ENCODE measurements at places on chromosomes 1 and 21.

DNA sequence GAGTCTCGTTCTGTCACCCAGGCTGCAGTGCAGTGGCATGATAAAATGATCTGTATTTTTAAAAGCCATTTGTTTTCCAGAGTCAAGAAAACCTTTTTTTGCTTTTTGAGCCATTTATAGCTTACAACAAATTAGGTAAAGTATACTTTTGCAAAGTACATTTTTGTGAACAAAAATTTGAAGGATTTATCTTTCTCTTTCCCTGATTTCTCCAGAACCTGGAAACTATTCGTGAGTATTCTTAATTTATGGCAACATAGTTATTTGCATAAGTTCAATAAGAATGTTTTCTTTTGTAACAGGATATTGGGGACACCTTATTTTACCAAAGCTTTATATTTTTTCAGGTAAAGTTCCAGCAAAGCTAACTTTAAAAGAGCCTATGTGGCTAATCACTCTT lies 37.4 kb upstream of the SLC35F3 start:
- DNase-seq = no peak

DNA sequence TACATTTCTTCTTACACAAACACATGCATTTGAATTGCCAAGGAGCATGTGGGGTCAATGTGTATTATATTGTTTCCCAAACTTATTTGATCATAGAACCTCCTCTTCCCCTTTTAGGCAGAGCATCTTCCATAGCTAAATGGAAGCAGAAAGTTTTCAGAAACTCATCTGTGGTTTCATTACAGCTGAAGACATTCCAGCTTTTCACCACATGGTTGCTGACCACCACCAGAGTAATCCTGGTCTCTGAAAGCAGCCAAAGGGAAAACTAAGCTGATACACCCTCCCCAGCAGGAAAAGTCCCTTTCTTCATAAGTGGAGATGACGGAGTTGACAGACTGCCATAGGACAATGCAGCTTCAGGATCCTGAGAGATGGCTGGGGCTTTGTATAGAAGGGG lies 30.2 kb upstream of the OTUD3 start:
- no peak for DNase-seq

DNA sequence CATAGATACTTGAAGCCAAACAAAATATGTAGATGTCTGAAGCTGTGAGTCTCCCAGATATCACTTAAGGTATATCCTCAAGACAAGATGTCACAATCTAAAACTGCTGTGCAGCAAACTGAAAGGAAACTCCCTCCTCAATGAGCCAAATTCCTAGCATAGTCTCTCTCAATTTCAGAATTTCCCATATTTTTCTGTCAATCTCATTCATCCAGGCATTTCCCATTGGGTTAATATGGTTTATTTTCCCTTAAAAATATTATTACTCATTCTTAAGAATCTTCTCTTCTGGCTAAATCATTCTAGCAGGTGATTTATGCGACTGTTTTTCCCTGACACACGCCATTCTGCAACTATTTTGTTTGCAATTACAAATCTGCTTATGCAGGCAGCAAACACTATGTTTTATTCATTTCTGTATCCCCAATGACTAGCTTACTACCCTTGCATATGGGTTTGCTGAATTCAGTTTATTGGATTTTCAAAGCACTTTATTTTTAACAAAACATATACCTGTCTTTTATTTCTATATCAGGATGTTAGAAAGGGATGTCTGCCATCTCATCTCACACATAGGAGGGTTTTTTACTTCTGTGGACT lies 69.9 kb downstream of the TNFSF4 start:
- no peak for DNase-seq

- DNase-seq = no peak
Measured at GRCh38 chr1:248627971-248628844, 6.7 kb downstream of the OR2T11 start.

DNA sequence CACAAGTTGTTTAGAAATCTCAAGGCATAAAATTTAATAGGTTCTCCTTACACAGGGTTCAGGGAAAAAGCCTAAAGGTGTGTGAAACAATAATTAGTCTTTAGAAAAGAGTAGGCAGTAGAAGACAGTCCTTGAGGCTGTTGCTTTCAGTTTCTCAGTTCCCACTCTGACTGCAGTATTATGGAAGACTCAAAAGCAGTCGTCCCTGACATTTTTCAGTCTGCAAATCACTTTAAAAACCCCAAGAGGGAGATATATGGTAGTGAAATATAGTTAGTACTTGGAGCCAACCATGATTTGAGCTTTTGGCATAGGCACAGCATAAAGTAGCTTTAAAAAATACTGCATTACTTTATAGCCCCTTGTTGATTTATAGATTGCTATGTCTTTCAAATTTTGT lies 299.7 kb downstream of the OLFM3 start:
- no peak for DNase-seq

DNA sequence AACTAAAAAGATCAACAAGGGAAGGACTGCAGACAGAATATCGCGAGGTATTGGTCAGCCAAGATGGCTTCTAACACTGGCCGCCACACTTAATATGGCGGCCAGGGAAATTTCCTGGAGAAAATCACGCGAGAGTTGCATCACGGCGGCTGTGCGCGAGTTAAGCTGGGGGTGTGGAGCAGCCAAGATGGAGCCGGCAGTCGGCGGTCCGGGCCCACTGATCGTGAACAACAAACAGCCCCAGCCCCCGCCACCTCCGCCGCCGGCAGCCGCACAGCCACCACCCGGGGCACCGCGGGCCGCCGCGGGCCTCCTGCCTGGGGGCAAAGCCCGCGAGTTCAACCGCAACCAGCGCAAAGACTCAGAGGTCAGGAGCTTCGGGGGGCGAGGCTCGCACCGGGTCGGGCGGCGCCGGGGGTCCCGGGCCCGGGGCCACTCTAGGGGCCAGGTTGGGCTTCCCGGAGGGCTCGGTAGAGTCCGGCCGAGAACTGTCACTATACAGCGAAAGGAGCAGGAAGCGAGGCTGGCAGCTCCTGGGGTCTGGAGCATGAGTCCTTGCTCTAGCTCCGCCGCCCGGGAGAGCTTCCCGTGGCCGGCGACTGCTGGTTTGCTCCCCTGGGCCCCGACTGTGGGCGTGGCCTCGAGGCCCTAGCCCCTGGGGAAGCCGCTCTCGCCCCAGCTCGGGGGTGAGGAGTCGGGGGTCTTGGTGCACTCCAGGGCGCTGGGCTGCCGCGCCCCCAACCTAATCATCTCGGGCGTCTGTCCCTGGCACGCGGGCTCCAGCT lies at the start of gene STRIP1:
Gene STRIP1 (plus strand): TSS at position 174 of the 785 bp plus-strand sequence. CDS start 14 bp downstream, at position 188.
- peak; percentile 95 for DNase-seq

GRCh38 chr1:84090447-84091245 lies 53.4 kb upstream of the PRKACB start:
- DNase-seq = no peak

DNA sequence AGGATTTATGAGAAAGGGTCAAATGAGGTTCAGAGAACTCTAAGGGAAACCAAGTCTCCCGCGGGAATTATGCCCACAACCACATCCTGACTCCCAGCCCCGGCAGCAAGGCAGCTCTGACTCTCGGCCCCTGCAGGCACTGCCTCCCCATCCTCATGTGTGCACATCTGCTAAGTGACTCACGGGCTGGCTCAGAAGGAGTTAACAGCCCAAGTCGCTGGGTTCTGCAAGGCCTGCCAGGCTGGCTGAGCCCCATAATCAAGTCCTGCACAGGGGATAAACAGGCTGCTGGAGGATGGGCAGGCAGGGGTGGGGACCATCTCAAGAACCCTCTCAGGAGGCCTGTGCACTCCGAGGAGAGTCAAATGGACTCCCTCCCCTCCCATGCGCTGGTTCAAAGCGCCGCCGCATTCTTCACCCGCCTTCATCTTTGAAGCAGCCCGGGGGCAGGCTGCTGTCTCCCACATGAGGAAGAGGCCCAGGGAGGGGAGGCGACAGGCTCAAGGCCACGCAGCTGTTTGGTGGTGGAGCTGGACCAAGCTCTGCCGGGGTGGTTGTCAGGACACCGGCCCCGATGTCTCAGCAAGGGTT lies 344.3 kb downstream of the MATN1 start:
- DNase-seq = no peak

DNA sequence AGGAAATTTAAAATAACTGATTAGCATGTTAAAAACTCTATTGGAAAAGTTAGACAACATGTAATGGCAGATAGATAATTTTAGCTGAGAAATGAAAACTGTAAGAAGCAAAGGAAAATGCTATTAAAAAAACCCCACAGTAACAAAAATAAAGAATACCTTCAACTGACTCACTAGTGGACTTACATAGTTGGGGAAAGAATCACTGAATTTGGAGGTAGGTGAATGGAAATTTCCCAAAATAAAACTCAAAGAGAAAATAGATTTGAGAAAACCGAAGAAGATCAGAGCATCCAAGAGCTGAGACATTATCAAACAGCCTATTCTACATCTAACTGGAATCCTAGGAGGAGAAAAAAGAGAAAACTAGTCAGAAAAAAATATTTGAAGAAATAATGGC lies 34.7 kb downstream of the PDE4B start:
- no peak for DNase-seq

DNA sequence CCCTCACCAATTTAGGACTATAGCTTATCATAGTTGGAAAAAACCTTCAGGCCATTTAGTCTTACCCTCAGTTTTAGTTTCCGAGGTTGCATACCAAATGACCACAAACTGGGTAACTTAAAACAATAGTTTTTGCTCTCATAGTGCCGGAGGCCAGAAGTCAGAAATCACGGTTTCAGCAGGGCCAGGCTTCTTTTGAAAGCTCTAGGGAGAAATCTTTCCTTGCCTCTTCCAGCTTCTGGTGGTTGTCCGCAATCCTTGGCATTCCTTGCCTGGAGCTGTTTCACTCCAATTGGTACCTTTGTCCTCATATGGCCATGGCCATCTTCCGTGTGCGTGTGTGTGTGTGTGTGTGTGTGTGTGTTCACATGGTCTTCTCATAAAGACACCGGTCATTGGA lies 12.4 kb upstream of the PLXNA2 start:
- no peak for DNase-seq

DNA sequence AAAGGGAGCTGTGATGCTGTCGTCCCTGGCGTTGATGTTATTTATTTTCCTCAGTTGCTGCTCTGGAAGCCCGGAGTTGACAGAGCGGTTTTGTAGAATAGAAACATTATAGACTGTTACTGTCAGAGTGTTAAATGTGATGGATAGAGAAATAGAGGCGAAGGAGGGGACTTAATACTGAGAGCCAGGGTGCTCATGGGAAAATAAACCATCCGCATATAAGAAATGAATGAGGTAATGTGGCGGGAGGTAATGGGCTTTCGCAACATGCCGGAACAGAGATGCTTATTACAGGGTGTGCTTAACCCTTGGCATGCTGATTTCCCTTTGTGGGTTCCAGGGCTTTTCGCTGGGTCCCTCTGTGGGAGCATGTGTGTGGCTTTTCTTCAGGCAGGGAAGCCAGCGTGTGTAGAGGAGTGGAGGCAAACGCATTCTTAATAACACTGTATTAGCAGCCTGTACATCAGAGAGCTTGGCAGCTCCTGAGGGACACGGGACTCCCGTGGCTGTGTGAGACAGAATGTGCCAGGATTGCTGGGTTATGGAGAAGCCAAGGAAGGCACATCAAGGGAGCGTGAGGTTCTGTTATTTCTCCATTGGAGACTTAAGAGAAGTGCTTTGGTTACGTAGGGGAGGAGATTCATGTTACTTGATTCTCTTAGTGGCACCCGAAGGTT lies 141.0 kb downstream of the PBX1 start:
- no peak for DNase-seq

GRCh38 chr1:153513023-153513422 lies 22.8 kb downstream of the S100A6 start:
- peak; percentile 62 for DNase-seq

- no peak for DNase-seq
Measured at GRCh38 chr1:93899543-93900207, 9.6 kb downstream of the GCLM start.

- no peak for DNase-seq
Measured at GRCh38 chr1:1089731-1090423, 15.8 kb upstream of the RNF223 start.

DNA sequence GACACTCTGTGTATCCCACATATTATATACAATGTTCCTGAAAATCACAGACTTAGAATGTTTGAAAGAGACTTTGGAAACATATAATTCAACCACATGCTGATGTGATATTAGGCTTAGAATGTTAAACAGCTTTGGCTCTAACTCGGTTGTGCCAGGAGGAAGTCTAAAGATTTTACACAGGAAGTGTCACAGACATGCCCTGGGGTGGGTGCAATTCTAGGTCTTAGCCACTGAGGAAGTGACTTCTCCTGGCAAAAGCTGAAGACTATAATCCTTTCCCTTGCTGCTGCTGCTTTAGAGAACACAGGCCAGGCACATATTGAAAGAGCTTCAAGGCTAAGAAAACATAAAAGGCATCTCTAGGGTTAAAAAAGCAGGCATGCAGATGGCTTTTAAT lies 51.0 kb downstream of the RPL5 start:
- DNase-seq = no peak

GRCh38 chr1:54643736-54644135 lies 2.1 kb downstream of the MROH7 start:
- DNase-seq = peak; percentile 32

GRCh38 chr21:36606983-36607325 lies 92.0 kb upstream of the SIM2 start:
- DNase-seq = peak; percentile 38

DNA sequence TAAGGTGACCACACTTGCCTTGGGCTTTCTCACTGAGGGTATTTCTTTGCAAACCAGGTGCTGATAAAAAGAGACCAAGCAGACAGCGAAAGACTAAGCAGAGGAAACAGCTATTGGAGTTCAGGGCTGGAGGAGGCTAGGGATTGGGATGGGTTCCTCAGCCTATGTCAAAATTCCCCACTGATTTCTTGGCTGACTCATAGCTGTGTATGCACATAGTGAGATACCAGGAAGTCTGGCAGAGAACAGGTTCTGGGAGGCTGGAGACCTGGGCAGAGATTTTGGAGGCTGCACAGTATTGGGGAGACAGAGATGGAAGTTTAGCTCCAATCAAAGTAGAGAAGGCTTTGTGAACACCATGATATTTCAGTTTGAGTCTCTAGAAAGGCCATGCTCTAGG lies 25.3 kb downstream of the YARS1 start:
- DNase-seq = no peak

DNA sequence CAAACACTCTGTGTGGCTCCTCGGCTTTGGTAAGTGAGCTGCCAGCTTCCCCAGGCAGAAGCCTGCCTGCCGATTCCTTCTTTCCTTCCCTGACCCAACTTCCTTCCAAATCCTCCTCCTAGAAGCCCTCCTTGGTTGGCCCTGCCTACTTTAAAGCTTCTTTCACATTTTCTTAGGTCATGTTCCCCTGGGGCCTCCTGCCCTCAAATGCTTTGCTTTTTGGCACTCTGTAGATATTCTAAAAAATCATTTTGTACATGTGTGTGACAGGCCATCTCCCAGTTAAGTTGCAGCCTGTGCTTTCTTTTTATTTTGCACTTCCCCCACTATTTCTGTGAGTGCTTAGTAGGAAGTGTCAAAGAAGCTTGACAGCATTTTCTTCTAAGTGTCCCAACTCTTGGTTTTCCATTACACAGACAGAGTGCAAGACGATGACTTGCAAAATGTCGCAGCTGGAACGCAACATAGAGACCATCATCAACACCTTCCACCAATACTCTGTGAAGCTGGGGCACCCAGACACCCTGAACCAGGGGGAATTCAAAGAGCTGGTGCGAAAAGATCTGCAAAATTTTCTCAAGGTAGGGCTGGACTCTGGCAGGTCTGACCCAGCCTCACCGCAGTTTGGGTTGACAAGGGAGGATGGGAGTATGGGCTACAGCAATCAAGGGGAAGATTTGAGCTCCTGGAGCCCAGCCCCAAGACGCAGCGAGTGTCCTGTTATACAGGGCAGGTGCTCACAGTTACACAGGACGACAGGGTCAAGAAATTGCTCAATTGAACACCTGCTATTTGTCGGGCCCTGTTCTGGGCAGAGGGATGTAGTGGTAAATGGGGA lies at the start of gene S100A9:
Gene S100A9 (plus strand): TSS at position 2 of the 838 bp plus-strand sequence. CDS start 430 bp downstream, at position 432.
- no peak for DNase-seq

Measured in SW480 (cell line).